Stomach (tissue), 19 donors: ENCODE measurements at places on chromosomes 12 and 14.

GRCh38 chr12:13348464-13348863 lies 151.9 kb downstream of the EMP1 start:
- no peak for DNase-seq

DNA sequence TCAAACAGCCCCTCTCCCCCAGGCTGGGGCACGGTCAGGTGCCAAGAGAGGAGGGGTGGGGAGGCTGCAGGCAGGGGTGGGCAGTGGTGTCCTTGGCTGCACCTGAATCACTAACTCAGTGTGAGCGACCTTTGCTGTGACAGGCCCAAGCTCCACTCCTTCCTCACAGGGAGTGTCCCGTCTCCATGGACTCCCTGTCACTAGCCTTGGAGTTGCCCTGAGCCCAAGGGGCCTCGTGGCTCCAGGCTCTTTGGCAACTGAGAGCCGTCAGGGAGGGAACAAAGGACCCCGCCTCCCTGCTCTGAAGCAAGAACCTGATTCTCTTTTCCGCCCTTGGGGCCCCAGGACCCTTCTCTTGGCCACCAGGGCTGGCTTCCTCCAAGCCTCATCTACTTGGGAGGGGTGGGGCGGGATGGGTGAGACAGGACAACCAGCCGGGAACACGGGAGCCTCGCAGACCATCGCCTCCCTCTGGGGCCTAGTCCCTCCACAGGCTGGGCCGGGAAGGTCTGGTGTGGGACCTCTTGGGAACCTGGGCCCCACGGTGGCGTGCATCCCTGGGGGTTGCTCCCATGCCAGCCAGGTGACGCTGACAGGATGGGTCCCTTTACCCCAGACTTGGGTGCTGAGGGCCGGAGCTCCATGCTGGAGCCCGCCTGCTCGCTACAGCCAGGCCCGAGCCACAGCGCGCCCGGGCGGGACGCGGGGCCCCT lies 935 bp upstream of the ADSS1 start:
- no peak for DNase-seq

GRCh38 chr12:18246066-18246465 lies 15.3 kb upstream of the PIK3C2G start:
- no peak for DNase-seq

GRCh38 chr14:24055971-24056799 lies 4.4 kb downstream of the CARMIL3 start:
- no peak for DNase-seq

- DNase-seq = no peak
Observed at GRCh38 chr14:50212726-50213125, 18.7 kb downstream of the SOS2 start.

- no peak for DNase-seq
Observed at GRCh38 chr14:80718940-80719339, 222.6 kb downstream of the CEP128 start.

GRCh38 chr12:49763006-49763591 lies 21.7 kb downstream of the TMBIM6 start:
- peak; percentile 78 for DNase-seq

GRCh38 chr12:112214064-112214463 lies 88.7 kb downstream of the TRAFD1 start:
- no peak for DNase-seq

- peak; percentile 61 for DNase-seq
Observed at GRCh38 chr12:508795-509194, 49.1 kb downstream of the B4GALNT3 start.

GRCh38 chr12:94320109-94320508 lies 139.6 kb downstream of the CEP83 start:
- DNase-seq = no peak

- DNase-seq = no peak
Observed at GRCh38 chr14:100644383-100644782, 57.2 kb upstream of the BEGAIN start.

GRCh38 chr14:65041434-65041915 lies 54.8 kb downstream of the FNTB start:
- DNase-seq = no peak
